ENCODE measurements at places on chromosomes 2 and 18.

- no peak for DNase-seq
Observed at GRCh38 chr2:230849633-230850357, 14.9 kb upstream of the ITM2C start.

DNA sequence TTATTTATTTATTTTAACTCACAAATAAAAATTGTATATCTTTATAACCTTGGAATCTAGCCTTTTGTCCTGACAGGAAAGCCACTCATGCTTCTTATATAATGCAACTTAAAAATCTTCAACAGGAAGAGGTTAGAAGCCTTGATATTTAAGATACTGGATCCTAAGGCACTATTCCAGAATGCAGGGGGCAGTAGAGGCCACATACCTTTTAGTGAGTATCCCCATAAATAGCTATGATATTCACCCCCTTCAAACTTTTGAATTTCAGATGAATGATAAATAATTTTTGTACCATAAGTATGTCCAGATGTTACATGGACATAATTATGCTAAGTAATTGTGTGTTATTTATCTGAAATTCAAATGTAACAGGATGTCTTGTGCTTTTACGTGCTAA is 592.7 kb upstream of the VRK2 start:
- DNase-seq = no peak

DNA sequence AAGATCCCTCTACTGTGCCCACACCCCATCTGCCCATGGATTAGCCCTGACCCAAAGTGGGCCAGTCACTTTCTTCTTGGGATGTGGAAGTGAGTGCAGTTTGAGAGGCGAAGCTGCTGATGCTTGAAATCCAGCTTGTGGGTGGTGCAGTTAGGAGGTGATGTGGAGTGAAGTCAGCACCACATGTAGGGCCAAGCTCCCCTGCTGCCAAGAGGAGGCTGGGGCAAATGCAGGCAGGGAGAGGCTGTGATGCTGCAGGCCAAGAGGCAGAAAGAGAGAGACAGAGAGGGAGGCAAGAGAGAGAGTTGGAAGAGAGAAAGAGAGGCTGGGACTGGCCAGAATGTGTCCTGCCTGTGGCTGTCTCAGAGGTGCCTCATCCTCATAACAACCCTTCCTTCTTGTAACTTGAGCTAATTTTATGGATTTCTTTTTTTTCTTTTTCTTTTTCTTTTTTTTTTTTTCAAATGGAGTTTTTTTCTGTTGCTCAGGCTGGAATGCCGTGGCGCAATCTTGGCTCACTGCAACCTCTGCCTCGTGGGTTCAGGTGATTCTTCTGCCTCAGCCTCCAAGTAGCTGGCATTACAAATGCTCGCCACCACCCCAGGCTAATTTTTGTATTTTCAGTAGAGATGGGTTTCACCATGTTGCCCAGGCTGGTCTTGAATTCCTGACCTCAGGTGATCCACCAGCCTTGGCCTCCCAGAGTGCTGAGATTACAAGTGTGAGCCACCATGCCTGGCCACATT is 35.3 kb upstream of the CAB39 start:
- DNase-seq = no peak

DNA sequence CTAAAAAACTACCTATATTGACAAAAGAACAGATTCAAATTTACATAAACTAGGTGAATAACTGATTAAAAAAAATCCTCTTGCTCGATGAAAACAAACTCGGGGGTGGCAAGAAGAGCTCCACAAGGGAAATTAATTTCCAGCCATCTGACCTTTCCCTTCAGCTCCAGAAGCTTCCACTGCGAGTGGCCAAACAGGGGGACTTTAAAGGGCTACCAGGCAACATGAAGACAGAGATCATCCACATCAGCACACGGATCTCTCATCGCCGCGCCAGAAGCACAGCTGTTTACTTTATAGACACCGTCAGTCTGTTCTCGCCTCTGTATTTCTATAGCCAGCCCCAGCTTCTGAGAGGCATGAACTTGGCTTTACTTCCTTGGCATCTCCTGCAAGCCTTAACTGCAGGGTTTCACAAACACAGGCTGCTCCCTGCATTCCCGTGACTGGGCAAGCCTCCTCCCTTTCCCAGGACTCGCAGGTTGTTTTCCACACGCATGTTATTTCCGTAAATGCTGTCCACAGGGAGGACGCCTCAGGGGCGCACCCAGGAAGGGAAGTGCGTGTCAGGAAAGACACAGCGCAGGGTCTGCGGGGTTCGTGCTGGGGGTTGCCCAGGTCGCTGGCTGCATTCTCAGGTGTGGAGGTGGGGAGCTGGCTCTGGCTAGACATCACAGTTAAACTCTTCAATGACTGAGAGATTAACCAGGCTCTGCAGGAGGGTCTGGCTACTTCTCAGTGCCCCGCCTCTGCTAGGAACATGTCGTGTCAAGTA is 85.0 kb downstream of the USP40 start:
- no peak for DNase-seq

DNA sequence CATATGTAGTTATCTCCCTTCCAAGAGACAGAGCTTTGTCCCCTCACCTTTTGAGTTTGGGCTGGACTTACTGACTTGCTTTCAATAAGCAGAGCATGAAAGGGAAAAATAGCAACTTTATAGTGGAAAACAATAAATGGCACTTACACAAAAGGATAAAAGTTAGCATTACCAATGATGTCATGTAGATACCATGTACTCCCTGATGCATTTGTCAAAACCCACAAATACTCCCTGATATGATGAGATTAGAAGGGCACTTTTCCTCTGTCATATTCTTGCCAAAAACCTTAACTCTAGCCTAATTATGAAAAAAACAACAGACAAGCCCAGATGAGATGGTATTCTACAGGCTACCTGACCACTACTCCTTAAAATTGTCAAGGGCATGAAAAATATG is 16.0 kb downstream of the HIBCH start:
- no peak for DNase-seq

- no peak for DNase-seq
Observed at GRCh38 chr18:62799977-62800376, 84.6 kb downstream of the PHLPP1 start.

GRCh38 chr18:33720133-33720532 is 142.1 kb downstream of the ASXL3 start:
- DNase-seq = peak; percentile 63

GRCh38 chr2:215272918-215273317 is 38.9 kb upstream of the ATIC start:
- DNase-seq = no peak

DNA sequence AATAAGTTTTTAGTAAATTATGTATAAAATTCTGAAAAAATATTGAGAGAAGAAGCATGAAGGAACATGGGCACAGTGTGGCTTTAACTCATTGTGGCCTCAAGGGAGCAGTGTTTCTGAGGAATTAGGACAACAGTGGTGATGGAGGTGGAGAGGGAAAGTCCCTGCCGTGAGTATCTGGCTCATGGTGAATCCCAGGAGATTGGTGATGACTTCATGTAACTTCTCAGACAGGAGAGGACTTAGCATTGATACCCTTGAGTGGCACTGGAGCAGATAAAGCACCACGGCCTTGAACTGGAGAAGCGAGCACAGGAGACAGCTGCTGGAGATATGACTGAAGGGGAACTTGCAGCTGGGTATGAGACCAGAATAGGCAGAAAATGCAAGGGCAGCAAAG is 35.0 kb upstream of the LRP1B start:
- DNase-seq = peak; percentile 30

- no peak for DNase-seq
Observed at GRCh38 chr2:240183006-240183874, 42.8 kb upstream of the OTOS start.

DNA sequence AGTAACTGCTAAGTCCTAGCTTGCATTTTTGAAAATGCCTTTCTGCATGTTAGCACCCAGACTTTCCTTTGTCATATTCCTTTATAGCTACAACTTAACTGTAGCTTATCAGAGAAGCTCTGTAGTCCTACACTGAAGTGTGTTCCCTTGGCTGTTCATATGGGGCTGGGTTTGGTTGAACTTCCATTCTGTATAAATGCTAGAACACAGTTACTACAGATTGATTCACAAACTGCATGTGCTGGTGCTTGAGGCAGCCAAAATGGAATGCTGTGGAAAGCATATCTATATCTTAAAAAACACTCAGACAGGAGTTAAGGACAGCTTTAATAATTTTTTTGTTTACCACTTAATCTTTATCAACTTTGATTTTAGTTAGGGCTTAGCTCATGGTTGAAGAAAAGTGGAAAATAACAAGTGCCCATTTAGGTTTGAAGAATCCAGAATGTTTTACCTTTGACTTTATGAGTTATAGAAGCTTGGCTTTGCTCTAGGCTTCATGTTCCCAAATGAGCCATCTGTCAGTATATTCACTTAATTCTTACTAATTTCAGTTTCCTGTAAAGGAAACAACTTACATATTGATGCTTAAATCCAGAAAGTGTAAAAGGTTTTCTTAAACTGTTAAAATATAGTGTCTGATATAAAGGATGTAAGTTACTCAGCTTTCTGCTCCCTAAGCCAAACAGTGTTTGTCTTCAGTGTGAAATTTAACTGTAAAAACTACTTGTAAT is 148.9 kb downstream of the AGPS start:
- no peak for DNase-seq

- no peak for DNase-seq
Observed at GRCh38 chr18:61736133-61736532, 156.7 kb downstream of the RNF152 start.

GRCh38 chr18:31042406-31043181 is at the start of gene DSC3:
DSC3 (minus strand) TSS chr18:31042742; CDS start chr18:31042660, 82 bp downstream.
- DNase-seq = no peak

- no peak for DNase-seq
Observed at GRCh38 chr2:177658309-177658708, 265.7 kb downstream of the AGPS start.

DNA sequence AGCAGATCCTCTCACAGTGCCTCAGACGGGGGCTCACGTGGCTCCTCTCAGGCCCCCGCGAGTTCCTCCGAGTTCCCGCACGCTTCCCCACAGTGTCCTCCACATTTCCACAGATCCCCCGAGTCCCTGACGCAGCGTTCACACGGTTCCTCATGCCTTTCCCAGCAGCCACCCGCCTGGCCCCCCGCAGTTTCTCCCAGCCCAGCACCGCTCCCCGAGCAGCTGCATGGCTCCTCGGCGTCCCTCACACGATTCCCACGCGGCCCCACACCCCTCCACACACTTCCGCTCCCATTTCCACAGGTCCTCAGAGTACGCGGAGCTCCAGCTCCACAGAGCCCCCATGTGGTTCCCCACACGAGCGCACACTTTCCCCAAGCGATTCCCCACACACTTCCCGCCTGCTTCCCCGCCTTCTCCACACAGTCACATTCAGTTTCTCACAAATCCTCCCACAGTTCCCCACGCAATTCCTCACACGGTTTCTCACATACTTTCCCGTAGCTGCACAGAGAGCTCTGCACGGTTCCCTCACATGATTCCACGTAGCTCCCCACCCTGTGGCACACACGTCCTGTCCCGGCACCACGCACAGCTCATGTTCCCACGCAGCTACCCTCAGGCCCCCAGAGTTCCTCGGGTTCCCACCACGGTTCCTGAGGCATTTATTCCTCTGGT is 39.9 kb downstream of the KIF1A start:
- DNase-seq = no peak

- peak; percentile 66 for DNase-seq
Observed at GRCh38 chr2:138516030-138516704, 14.6 kb downstream of the SPOPL start.

DNA sequence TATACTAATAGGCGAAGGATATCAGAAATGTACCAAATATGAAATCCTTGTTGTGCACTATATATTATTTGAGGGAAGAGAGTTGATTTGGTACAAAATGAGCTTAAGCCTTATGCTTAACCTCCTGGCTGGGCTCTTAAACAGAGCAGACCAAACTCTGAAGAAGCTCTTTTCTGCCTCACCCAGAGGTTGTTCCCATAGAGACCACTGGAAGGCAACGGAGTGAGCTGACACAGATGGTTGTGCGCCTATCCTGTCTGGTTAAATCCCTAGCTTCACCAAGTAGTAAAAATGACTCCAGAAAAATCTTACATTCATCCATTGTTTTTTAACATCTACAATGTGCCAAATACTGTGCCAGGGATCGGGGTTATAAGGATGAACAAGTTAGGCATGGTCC is 55.9 kb upstream of the NOL4 start:
- DNase-seq = no peak

GRCh38 chr18:78821396-78821795 is 158.2 kb upstream of the SALL3 start:
- DNase-seq = no peak

DNA sequence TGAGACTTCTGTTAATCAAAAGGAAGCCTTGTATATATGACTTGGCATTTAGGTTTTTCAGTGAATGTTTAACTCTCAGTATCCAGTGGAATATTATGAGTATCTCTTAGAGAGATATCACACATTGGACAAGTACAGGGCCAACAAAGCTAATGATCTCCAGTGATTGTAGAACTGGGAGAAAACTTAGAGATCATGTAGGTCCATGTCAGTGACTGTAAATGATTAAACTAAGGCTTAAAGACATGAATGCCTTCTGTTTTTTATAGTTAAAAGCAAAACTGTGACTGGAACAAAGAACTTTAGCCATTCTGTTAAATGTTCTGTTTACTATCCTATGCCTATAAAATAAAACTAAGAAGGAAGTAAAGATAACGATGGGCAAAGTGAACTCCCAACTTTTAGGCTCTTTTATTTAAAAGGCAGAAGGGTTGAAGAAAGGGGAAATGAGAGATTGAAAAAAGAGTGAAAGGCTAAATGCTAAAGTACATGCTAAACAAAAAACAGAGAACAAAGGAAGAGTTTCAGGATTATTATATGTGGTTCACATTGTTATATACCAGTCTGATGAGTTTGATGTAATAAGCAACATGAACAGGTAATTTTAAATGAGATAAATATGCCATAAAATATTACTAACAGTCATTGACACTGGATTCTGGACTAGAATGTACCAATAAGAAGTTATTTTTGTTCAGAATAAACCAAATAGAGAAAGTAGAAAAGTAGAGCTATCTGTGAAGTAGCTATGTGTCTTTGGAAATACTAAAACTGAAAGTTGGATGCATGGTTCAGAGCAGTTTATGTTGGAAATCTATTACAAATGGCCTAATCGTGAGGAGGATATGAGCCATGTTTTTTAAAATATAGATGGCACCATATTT is 37.1 kb upstream of the TNFRSF11A start:
- no peak for DNase-seq

GRCh38 chr2:205505371-205505770 is 176.9 kb upstream of the NRP2 start:
- DNase-seq = no peak

DNA sequence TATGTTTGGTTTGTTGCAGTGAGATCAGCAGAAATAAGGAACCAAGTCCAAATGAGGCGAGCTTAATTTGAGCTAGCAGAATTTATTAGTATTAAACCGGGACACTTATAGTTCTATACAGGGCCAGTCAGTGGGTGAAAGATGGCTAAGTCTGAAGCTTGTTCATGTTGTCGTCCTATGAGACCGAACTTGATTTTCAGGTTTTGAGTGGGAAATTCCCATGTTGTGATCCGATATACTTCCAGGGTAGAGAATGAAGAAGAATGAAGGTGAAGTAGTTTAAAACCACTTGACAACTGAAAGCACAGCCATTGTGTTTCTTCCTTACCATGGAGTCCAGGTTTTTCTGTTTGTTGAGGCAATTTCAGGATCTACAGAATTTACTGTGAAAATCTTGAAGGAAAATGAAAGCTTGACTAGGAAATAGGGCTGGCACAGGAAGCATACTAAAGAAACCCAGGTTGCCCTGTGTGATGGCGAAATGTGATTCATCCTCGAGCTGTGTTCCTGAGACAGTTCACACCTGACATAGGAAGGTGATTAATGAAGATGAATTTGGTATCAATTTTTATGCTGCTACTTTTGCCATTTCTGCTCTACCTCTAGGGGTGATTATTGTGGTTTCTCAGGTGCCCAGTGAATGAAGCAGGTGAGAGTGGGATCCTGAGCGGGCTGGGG is 37.6 kb upstream of the MGAT5 start:
- no peak for DNase-seq

- no peak for DNase-seq
Observed at GRCh38 chr2:189583227-189584198, 2.9 kb upstream of the SLC40A1 start.
